ENCODE measurements at places on chromosomes 4 and X. TPM values are rescaled to one million over a fixed set of nuclear protein-coding genes. Genes with fewer than 3 reads are reported as not detected.

DNA sequence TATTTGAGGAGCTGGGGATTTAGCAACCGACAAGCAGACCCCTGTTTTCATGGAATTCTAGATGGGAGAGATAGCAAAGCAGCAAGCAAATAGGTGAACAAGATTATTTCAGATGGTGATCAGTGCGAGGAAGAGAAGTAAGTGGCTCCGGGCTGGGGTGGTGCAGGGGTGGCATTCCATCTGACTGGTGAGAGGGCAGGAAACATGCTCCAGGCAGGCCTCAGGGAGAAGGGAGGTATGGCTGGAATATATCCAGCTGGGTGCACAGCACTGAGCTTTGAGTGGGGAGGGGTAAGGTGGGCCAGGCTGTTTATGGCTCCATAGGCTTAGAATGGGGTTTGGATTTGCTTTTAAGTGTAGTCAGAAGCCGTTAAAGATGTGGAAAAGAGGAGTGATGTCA, 21.2 kb downstream of the PTTG2 start:
- no peak for DNase-seq

- DNase-seq, result no peak
Observed at GRCh38 chr4:83113429-83113786, 1.1 kb downstream of the PLAC8 start.

GRCh38 chr4:25330335-25330734, 17.8 kb downstream of the ZCCHC4 start:
- DNase-seq, result no peak

- no peak for DNase-seq
Observed at GRCh38 chr4:99024481-99025275, 29.2 kb downstream of the METAP1 start.

The ZNF711 gene
- 6.4 TPM for total RNA-seq

The MAOB gene
- 40.6 TPM for total RNA-seq

Measured in thoracic aorta (tissue), 2 donors.